ENCODE measurements at places on chromosomes 6 and 20.

GRCh38 chr20:33981347-33981746, 12.4 kb upstream of the RALY start:
- DNase-seq, result no peak

DNA sequence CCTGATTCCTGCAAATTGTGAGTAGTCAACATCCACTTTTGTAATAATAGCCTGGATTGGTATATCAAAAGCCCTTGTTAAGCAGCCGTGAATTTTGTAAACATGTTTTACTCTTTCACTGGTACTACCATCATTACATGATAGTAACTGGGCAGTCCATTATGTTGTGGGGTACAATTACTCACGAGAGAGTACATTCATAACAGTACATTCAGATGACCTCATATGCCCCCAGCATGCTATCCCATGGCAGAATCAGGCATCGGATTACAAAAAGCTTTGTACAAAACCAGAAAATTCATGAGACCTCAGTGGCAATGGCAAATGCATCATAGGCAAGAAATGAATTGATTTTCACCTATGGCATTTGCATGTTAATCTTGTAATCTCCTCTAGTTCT, 166.2 kb downstream of the EPM2A start:
- DNase-seq, result no peak

- no peak for DNase-seq
Observed at GRCh38 chr20:44392776-44393607, 37.5 kb downstream of the HNF4A start.

- DNase-seq, result no peak
Observed at GRCh38 chr6:34350137-34350933, 42.1 kb downstream of the NUDT3 start.

DNA sequence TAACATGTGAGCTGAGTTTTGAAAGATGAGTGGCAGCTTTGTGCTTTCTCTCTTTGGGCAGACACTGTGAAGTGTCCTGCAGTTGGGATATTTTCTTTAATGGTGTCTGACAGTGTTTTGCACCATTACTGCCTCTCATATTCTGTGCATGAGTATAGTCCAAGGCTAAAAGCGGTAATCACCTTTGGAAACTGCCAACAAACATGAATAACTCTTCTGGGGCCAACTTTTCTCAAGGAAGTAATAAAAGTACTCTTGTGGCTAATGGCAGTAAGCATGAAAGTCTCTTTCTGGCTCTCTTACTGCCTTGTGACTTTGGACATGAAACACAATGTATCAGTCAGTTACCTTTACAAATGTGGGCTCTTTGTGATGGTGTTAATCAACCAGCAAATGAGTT, 91.7 kb upstream of the SOX4 start:
- DNase-seq, result no peak

- DNase-seq, result no peak
Observed at GRCh38 chr6:118952683-118953082, 17.7 kb upstream of the MCM9 start.

- DNase-seq, result no peak
Observed at GRCh38 chr6:29617782-29618554, 15.0 kb downstream of the GABBR1 start.

GRCh38 chr20:38450412-38450975, 15.4 kb upstream of the SNHG17 start:
- DNase-seq, result no peak

DNA sequence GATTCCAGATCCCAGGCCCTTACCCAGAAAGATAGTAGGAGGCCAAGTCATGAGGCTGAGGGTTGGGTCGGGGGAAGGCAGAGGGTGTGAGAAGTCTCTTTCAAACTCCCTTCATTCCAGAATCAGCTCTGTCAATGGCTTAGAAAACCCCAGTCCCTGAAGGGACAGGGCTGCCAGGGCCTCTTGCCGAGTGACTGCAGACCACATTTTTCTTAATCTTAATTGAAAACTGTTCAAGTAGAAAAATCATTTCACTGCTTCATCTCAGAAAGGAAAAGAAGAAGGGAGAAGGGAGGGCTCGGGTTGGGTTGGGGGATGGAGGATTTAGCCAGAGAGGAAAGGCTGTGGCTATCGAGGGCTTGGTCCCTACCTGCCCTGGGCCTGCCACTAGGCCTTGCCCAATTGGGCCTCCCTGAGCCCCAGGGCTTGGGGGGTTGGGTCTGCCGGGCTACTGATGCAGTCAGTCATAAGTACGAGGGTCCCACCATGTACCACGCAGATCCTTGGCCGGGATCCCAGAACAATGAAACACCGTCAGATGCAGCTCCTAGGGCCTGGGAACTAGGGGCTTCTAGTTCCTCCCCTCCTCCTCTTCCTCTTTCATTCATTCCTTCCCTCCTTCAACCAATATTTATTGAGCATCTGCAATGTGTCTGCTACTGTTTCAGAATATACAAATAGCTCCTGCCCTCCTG, 44.0 kb upstream of the CTNNBL1 start:
- DNase-seq, result no peak

GRCh38 chr6:89314692-89315091, 407 bp downstream of the GABRR2 start:
- DNase-seq, result no peak

GRCh38 chr6:39891976-39892375, 42.3 kb downstream of the MOCS1 start:
- no peak for DNase-seq

GRCh38 chr6:100617633-100618350, 153.1 kb upstream of the SIM1 start:
- no peak for DNase-seq

GRCh38 chr6:32912951-32913350, 27.9 kb downstream of the HLA-DMB start:
- DNase-seq, result no peak

- DNase-seq, result no peak
Observed at GRCh38 chr6:80156221-80156620, 49.8 kb downstream of the BCKDHB start.

DNA sequence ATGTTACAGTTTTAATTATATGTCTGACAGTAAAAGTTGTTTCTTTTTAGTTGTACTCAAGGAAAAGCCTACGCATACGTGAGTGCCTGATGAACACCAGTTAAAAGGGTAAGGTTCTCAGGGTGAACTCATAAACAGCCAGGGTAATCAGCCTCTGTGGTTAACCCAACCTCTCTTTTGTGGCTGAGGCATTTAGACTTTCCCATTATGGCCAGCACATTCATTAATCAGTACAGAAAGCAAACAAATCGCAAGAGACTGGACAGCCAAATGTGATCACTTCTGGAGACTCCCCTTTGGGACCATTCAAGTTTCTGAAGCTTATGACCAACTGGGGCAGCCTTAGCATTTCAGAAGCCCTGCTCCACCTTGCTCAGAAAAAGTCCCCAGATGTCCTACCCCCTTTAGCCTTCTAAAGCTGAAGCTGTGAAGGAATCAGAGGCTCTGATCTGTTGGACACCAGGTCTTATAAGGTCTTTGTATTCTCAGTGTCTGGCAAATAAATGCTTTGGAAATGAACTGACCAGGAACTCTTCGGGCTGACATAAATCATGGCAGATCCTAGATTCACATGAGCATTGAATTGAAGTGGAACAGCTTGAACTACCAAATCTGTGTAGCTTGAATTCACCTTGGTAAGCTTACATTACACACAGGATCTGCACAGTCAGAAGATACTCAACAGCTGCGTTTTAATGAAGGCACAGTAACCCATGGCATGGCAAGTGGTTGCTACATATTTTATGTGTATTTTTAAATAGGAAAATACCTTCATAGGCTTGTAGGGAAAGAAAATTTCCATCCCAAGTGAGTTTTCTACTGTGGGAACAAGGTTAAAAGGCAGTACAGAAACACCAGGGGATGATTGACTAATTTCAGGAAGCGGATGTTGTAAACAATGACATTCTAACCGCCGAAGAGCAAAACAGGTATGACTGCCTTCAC, 18.7 kb downstream of the IL20RA start:
- no peak for DNase-seq

DNA sequence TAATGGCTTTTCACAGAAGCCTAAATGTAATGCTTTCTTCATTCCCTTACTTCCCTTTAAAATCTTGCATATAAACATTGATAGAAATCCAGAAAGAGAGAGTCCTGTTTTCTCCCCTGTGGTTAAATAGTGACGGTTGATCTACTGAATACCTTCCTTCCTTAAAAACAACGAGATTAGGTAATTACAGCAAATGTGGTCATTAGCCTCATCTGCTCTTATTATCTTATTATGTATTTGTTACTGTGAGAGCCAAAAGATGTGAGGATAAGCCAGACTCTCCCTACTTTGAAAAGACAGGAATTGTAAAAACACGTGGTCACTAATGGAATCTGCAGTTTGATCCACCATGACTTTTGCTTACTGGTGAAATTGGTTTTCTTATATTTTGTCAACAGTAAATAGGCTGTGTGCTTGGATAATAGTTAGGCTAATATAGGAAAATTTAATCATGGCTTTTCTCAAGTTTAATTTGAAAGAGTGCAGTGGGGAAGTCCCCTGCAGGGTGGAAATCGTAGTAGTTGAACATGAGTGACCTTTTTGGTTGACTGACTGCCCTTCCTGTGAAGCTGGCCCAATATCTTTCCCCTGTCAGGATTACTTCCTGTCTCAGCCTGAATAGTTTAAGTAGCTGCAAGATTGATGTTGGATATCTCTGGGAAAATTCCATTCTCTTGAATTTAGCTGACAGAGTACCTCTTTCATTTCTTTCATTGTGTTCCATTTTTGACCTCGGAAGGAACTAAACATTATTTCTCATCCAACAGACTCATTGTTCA, 62.8 kb downstream of the JARID2 start:
- no peak for DNase-seq

GRCh38 chr6:18183766-18184165, 28.5 kb downstream of the KDM1B start:
- DNase-seq, result no peak

GRCh38 chr6:66230591-66230990, 523.6 kb upstream of the EYS start:
- DNase-seq, result no peak

GRCh38 chr6:45222380-45222779, 105.8 kb upstream of the RUNX2 start:
- DNase-seq, result no peak

DNA sequence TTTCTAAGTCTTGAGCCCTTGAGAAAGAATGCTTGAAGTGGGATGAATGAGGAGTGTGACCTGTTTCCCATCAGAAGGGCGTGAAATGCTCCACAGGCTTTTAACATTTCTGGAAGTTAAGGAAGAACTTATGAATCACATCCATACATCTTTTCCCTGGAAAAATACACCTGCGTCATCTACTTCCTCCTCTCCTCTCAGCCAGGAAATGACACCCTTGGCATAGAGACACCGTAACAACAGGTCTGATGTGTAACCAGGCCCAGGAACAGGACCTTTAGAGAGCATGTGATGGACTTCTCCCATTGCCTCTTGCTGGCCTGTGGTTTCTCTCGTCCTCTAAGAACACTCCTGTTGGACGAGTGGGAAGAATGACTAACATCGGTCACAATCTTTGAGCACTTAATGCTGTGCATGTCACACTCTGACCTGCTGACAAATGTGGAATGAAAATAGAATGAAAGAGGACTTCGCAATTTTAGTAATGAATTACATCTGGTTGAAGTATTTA, 28.5 kb upstream of the CITED2 start:
- no peak for DNase-seq
